BJ (cell line): ENCODE measurements at places on chromosomes 2 and 18.

- DNase-seq: no peak
Observed at GRCh38 chr2:27493948-27494283, 1.1 kb downstream of the FNDC4 start.

DNA sequence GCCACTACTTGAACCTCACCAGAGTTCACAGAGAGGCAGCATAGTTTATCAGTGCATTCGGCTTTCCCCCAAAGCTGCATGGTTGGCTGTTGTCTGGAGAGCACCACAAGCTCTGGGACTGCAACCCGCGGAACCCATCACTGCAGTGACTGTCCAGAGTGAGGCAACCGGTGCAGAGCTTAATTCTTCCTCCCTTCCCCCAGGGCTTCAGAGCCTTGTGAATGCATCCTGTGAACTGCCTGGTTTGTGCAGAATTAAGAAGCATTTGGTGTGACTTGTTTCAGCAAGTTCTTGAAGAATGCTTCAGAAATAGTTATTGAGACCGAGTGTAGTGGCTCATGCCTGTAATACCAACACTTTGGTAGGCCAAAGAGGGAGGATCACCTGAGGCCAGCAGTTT is 99.2 kb upstream of the FOSL2 start:
- no peak for DNase-seq

- DNase-seq: peak; percentile 65
Observed at GRCh38 chr2:56741601-56742102, 557.9 kb downstream of the CCDC85A start.

DNA sequence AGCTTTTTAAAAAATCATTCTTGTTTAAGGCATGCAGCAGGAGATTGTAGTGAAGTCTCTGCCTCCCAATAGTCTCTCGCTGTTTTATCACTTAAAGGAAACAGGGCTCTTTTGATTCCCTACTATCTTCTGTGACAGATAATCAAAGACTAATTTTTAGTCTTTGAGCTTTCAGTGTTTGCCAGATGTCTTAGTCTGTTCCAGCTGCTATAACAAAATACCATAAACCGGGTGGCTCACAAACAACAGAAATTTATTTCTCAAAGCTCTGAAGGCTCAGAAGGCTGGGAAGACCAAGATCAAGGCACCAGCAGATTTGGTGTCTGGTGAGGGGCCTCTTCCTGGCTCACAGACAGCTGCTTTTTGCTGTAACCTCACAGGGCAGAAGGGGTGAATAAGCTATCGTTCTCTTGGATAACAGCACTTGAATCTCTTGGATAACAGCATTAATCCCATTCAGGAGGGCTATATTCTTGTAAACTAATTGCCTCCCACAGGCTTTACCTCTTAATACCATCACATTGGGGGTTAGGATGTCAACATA is 37.8 kb upstream of the STAT4 start:
- no peak for DNase-seq

GRCh38 chr18:44898498-44898897 is 217.8 kb downstream of the SETBP1 start:
- DNase-seq: no peak

DNA sequence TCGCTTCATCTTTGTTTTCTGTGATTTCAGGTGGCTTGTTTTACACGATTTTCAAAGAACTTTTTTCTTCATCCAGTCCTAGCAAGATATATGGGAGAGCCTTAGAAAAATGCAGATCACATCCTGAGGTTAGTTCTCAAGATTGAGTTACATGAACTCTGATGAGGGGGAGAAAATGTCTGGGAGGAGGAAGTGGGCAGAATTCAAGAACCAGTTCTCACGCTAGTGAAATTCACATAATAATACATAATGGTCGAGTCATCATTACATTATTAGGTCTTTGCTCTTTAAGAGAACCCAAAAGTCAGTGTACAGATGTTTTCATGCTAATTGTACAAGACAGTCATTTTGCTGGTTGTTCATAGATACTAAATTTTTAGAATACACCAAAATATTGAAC is 7.0 kb downstream of the TIMM21 start:
- DNase-seq: no peak

DNA sequence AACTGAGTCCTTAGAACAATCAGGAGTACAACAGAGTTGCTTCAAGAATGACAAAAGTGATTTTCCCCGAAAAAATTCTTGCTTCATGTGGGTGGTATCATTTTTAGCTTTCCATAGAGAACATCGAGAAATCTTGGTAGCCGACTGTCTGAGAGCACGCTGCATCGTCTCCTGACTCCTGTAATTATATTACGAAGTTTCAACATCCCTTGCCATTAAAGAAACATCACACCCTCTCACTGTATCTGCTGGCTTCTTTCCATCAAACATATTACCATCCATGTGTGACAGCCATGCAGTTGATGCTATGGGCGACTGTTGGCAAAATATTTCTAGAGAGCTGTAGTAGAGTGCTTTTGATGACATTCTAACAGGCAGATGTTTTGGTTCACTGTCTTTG is 311.2 kb downstream of the CMPK2 start:
- DNase-seq: no peak

- no peak for DNase-seq
Observed at GRCh38 chr2:170514140-170514539, 201.0 kb upstream of the SP5 start.

DNA sequence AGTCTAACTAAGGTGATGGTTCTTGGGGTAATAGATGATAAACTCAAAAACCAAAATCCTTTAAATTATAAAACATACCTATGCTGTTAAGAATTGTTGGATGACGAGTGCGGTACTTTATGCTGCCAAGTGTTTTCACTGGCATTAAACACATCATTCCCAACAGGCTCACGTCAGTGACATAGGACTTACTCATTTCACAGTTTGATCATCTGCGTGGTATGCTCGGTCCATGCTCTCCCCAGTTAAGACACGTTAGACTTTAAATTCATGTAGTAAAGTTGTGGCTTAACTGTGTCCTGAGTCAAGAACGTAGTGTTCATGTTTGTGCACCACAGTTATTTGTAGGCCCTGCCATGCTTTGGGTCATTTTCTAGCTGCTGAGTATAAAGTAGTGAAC is 125.6 kb upstream of the MYT1L start:
- peak; percentile 2 for DNase-seq

DNA sequence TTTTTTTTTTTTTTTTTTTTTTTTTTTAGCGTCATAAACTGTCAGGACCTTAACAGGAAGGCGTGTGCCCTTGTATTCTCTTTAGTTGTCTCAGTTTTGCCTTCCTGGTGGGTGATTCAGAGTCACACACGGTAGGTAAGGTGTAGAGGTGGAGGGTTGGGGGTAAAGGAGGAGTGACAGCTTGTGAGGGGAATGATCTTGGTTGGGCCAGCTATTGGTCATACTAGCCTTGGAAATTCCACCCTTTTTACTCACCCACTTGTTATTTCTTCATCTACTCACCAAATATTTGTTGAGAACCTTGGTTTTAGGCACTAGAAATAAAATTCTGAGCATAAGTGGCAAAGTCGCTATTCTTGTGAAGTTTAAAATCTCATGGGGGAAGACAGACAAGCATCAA is 22.2 kb downstream of the SMIM21 start:
- DNase-seq: no peak

- no peak for DNase-seq
Observed at GRCh38 chr2:185567940-185568339, 170.7 kb upstream of the FSIP2 start.

- no peak for DNase-seq
Observed at GRCh38 chr2:207951734-207952470, 73.4 kb downstream of the PLEKHM3 start.
